Stimulated activated CD4-positive, alpha-beta T cell treated with anti-CD3 and anti-CD28 coated beads, TNF-alpha, amount 100 ng/mL, for 1 hour (primary cell): ENCODE measurements at places on chromosomes 4 and X.

- DNase-seq = no peak
Measured at GRCh38 chr4:177228599-177228998, 81.1 kb upstream of the NEIL3 start.

DNA sequence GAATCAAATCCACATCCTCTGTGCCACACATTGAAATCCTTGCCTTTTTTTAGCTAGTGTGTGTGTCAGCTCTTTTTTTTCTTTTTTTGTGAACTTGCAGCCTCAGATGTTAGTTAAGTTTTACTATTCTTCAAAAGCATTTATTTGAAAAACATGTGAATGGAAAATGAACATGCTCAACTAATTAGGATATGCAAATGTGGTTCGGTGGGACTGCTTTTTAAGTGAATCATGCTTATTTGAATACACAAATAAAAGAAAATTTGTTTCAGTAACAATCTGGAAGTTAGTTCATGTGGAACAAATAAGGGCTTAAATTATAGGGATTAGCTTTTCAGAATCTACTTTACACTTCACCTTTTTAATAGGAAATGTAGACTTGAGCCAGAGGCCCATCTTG is 751.5 kb upstream of the FAM241A start:
- no peak for DNase-seq

GRCh38 chrX:95703696-95704095 is 980.9 kb upstream of the DIAPH2 start:
- no peak for DNase-seq

DNA sequence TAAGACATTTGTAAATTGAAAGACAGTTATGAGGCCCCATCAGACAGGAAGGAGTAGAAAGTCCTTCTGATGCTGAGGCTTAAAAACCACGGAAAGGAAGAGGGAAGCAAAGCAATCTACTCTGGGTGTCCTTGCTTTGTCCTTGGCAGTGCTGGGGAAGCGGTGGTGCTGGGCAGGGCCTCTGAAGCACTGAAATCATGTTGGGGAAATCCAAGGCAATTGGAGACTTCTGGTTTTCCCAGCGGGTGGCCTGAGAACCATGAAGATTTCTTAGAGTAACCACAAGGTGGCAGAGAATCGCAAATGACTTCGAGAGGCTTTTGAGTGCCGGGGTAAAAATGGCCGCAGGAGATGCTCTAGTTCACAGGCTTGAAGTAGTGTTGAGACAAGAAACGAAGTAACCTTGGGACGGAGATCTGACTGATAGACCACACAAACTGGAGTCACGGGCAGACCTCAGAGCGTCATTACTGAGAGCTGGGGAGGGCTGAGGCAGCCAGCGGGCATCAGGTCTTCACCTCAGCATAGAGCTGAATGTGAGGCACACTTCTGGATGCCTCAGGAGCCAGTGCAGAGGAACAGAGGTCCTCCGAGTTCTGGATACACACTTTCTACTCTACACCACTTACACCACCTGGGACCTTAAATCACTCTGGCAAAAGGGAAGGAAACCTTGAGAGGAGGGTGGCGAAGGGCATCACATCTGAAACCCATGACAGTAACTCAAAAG is 130.7 kb upstream of the GPRIN3 start:
- peak; percentile 25 for DNase-seq

DNA sequence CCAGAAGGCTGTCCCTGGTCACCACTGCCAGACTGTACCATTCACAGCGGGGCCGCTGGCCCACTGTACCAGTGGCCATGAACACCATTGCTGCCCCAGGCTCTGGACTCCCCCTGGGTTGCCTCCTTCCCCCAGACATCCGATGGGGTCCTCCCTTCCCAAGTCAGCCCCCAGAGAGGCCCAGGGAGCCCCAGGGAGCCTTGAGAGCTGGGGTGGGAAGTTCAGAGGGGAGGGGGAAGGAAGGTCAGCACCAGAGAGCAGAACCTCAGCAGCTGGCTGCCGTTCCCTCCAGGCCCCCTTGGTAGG is 441 bp upstream of the ARHGAP4 start:
- DNase-seq = no peak

- no peak for DNase-seq
Measured at GRCh38 chrX:85897362-85898126, 149.8 kb downstream of the CHM start.

DNA sequence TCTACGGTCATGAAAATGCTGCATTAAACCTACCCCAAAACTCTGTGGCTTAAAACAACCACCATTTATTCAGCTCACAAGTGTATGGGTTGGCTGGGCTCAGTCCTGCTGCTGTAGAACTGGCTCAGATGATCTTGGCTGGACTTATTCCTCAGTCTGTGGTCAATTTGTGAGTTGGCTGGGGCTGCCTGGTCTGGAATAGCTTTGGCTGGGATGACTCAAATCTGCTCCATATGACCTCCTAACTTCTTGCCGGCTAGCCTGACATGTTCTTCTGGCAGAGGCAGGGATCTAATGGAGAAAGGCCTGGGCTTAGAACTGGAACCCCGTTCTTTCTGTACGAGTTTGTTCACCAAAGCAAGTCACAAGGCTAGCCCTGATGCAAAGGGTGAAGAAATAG is 71.7 kb downstream of the CFAP299 start:
- no peak for DNase-seq

DNA sequence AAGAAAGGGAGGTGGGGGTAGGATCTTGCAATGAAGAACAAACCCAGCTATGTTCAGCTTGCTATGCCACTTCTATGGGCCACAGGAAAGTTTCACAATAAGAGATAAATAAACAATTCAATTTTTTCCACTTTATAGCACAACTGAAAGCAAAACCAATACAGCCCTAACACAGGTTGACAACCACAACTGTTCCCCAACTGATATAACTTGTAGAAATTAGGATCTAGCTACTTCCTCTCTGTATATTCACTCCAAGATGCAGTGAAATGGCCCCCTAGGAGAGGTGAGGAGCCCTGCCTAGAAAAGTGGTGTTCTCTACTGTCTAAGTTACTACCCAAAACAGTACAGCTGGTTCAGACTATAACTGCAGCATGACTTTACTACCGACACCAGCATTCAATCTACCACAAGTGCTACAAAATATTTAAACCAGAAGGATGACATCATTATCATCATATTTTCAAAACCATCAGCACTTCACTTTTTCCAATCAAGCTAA is 77.0 kb downstream of the FBXW7 start:
- no peak for DNase-seq

DNA sequence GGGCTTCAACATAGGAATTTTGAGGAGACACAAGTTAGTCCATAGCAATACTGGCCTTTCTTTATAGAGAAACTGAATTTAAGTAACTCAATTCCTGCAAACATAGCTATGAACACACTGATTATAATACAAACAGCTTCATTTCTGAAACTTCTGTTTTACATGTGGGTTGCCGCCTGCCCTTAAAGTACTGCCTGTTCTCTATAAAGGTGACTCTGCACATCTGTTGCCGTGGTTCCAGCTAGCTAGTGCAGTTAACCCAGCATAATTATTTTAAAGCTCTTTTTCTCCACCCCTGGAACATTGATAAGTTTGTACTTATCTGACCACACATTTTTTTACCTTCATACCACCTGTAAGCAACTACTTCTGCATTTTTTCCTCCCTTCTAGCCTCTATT is 177.6 kb downstream of the NWD2 start:
- DNase-seq = no peak

- DNase-seq = no peak
Measured at GRCh38 chr4:176989186-176989585, 196.5 kb upstream of the VEGFC start.

- no peak for DNase-seq
Measured at GRCh38 chr4:98466868-98467599, 191.4 kb downstream of the TSPAN5 start.

- no peak for DNase-seq
Measured at GRCh38 chr4:153759407-153760316, at the start of gene RNF175. RNF175 (minus strand) TSS chr4:153760024; CDS start chr4:153759862, 162 bp downstream.

- no peak for DNase-seq
Measured at GRCh38 chrX:71545364-71545763, 12.5 kb downstream of the OGT start.

DNA sequence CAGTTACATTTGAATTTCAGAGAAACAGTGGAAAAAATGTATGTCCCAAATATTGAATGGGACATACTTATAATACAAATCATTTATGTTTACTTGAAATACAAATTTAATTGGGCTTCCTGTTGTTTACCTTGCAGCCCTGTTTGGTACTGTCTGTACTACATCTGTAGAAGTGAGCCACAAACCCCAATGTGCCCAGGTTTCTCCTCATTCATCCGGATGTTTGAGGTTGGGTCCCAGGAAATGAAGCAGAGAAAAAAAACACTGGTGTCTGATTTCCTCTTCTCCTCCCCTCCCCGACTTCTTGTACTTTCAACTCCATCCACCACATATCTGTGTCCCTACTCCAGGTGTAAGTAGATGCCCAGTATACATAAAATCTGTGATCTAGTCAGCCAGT is 27.1 kb upstream of the SCRG1 start:
- no peak for DNase-seq

GRCh38 chr4:156190615-156191014 is 236.9 kb upstream of the CTSO start:
- no peak for DNase-seq

GRCh38 chr4:81030981-81031791 is 678 bp downstream of the BMP3 start:
- DNase-seq = no peak

GRCh38 chr4:1793496-1793840 is 375 bp downstream of the FGFR3 start:
- peak; percentile 18 for DNase-seq

- no peak for DNase-seq
Measured at GRCh38 chr4:110637408-110638088, 14.7 kb upstream of the PITX2 start.

DNA sequence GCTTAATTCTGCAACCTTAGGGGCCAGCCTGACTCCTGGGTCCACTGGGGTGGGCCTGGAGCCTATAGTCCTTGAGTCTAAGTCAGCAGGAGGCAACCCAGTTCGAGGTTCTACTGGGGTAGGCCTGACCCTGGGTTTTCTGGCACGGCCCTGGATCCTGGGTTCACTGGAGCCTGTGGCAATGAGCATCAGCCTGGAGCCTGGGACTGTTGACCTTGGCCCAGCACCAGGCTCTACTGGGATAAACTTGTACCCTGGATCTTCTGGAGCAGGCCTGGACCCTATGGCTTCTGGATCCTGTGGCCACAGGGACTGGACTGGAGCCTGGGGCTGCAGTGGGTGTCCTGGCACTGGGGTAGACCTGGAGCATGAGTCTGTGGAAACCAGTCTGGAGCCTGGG is 874.3 kb upstream of the INTU start:
- DNase-seq = no peak

DNA sequence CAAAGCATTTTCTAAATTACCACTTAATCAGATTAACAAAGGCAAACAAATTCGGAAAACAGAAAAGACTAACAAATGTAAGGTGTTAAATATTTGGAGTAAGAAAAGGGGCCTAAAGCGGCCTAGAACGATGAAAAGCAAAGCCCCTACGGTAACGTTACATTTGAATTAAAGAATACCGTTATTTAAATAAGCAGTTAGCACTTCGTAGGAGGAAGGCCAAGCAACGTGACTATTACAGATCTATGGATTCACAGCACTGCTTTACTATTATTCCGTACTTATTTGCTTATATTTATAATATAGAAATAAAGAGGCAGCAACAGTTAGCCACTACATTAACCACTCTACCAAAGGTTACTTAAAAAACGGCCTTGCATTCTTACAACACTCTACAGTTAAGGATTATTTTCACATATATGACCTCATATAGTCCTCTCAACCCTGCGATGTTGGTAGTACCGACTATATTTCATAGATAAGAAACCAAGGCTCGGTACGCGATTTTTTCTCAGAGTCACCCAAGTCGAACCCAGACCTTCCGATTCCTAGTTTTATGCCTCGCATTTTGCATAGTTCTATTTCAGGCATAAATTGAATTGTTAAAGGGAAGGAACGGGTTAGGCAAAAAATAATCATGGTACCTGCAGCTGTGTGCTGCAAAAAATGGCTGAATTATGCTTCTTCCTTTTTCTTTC is 2.9 kb downstream of the KLHL15 start:
- DNase-seq = no peak

DNA sequence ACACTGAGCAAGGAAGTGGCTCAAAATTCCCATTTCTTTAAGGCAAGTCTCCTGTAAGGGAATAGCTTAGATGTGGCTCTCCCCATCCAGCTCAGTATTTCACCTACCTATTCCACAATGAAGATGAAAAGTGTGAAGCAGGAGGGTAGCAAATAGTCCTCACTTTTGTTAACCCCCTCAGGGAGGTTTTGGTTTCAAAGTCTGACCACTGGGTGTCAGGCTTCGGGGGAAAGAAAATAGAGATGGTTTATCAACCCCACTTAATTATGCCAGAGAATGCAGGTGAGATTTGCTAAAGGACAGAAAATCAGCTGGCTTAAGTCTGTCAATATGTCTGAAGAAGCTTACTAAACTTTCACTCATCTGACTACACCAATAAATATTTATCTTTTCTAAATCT is 69.5 kb downstream of the DHX15 start:
- DNase-seq = no peak

DNA sequence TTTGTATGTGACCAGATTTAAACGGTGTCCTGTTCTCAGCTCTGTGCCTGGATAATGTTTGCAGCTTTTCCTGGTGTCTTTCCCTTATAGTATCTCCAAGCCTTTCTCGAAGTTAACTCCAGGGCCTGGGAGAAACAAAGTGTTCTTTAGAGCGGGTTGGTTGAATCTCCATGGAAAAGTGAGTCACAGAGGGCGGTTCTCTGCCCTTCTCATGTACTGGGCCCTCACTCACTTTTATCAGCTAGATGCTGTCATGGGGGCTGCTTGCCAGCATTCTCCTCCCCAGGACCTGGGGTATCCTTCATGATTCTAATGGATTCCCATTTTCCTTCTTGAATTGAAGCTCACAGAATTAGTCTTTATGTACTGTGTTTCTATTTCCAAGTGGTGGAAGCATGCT is 46.1 kb upstream of the MAGEC2 start:
- no peak for DNase-seq

DNA sequence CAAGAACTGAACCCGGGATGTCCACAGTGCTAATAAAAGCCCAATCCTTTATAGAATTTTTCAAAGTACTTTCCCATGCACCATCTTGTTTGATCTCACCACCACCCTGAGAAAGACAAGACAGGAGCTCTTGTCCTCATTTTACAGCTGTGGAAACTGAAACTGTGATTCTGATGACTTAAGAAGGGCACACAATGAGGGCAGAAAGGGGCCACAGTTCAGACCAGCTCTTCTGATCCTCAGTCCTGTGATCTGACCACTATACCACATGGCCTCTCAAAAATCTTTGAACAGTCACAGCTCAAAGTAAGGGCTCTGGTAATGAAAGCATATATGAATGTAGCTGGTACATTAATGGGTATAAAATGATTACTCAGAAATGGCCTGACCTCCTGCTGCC is 127.3 kb upstream of the CPEB2 start:
- no peak for DNase-seq

GRCh38 chr4:113587640-113588275 is 173.8 kb downstream of the CAMK2D start:
- no peak for DNase-seq

DNA sequence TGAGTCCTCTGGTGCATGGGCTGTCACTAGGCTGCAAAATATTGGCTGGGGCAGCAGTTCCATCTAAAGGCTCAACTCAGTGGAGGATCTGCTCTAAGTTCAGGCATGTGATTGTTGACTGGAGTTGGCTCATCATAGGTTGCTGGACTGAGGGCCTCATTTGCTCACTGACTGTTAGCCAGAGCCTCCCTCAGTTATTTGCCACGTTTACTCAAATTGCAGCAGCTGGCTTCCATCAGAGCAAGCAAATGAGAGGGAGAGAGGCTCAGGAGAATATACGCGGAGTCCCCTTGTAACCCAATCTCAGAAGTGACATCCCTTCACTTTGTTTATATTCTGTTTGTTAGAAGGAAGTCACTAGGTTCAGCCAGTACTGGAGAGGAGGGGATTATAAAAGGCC is 54.1 kb downstream of the BMP3 start:
- no peak for DNase-seq

- no peak for DNase-seq
Measured at GRCh38 chr4:5750052-5750945, 39.3 kb downstream of the EVC start.
